A673 (cell line): ENCODE measurements at places on chromosomes 7 and 10.

DNA sequence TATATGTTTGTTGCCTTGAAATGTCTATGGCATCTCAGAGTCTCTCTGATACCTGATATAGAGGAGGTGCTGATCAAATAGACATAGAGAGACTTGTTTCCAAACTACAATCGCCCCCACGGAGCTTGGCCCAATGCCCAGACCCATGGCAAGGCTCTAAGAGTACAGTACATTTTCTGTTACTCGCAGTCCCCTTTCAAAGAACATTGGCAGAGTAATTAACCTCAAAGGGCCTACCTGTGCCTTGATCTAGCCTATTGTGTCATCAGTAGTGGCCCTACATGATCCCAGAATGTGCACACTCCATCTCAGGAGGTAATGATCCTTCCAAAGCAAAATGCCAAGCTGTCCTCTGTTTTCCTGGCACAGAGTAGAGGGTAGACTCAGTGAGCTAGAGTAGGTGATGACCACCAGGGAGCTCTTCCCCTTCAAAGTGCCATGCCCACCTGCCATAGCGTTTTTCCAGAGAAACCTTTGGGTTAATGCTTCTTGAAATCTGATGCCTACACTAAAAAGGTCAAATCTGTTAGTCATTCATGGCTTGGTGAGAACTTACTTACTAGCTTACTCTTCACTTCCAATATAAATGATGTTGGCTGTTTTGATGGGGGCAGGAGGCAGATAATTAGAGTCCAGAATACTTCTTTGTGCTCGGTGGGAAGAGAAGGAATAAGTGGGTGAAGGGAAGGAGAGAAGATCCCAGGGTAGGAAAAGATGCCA lies 41.2 kb upstream of the ACSL5 start:
- peak; percentile 14 for DNase-seq

DNA sequence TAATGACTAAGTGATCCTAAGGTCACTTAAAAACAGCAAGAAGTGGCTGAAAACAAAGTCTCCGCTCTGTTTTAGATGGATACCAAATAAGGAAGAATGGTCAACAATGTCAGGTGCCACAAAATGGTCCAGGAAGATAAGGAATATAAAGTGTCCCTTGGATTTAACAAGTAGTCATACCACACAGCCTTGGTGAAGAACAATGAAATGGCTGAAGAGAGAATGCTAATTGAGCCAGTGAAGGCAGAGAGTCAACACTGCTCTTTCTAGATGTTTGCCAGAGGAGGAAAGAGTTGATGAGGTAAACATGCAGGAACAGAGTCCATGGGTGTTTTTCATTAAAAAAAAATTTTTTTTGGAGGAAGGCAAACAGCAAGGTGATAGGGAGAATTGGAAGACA lies 2.1 kb upstream of the CASD1 start:
- DNase-seq = no peak

- DNase-seq = no peak
Observed at GRCh38 chr7:108499566-108499965, 26.4 kb downstream of the PNPLA8 start.

DNA sequence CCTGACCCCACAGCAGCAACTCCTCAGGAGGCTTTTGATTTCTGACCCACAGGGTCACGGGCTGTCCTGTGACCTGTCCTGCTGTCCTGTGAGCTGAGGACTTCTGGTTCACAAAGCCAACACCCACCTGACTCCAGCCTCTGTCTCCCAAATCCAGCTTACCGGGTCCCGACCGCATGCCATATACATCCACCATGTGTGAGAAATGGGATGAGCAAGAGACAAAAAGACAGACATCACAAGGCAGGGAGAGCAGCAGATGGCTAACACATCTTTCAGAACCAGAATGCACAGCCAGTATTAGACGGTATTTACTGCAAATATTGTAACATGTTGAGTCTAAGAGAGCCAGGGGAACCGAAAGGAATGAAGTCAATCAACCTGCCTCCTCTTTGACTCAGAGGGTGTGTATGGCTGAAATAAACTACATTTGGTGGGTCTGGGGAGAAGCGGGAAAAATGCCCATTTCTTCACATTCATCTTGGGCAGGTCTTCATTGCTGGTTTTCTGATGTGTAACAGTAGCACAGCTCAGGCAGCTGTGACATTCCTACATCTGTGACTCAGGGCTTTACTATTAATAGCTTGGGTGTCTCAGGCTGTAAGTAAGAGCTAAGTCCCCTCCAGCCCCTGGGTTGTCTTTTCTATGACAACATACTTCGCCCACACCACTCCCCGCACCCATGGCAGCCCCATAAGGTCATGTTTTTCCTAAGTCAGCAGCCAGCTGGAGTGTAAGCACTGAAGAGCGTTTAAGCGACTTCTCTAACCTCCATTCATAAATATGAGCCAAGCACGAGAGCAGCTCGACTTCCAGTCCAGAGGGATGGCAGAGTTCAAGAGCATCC lies 25.0 kb downstream of the ABLIM1 start:
- peak; percentile 70 for DNase-seq

DNA sequence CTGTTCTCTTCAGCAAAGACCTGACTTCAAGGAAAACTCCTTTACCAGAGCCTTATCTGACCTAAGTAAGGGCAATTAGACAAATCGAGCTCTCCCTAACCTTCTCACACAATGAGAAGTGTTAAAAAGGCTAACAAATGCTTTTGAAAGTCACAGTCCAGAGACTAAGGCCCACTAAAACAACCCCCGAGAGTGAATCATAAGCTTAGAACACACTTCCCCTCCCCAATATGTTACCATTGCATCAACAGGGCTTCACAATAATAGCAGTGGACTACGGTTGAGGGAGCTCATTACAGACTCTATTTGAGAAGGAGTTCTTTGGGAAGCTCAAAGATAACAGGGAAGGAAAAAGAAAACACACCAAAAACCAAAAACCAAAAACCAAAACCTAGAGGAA lies 28.6 kb upstream of the ZEB1 start:
- no peak for DNase-seq

DNA sequence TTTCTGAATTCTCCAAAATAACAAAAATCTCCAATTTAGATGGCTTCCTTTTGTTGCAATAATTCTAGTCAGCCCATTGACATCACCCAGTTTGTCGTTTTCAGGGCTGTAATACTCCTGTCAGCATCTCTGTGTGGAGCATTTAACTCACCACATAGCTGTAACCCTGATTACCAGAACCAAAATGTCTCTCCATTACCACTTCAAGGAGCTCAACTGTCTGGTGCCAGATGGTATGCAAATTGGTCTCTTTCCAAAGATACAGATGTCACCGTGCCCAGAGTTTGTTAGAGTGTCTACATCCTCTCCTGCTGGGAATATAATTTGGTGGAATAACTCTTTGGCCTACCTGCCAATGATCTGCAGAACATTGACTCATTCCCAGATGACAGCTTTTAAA lies 350.3 kb upstream of the POT1 start:
- peak; percentile 9 for DNase-seq

GRCh38 chr10:11610826-11611247 lies 613 bp downstream of the USP6NL start:
- DNase-seq = peak; percentile 72

DNA sequence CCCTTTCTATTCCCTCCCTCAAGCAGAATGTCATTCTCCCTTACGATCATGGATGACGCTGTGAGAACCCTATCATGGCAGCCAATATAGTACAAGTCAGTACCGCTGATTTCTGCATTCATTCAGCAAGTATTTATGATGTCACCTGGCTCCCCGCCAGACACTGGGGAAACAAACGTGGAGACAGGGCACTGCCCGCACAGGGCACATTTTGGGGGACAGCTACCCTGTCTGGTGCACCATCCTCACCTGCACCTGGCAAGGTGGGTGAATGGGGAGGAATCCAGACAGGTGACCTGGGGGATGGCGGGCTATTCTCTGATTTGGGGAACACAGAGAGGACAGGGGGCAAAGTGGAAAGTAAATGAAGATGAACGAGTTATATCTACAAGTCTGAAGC lies 28.4 kb downstream of the MKI67 start:
- peak; percentile 48 for DNase-seq

DNA sequence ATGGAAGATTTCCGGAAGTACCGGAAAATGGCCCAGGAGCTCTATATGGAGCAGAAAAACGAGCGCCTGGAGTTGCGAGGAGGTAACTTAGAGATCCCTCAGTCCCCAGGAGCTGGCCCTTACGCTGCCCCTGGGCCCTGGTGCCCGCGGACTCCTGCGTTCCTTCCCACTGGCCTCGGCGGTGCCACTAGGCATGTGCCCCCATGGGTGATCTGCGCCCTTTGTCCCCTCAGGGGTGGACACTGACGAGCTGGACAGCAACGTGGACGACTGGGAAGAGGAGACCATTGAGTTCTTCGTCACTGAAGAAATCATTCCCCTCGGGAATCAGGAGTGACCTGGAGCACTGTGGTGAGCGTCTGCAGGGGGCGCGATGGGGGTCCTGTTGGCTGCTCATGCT lies 24.2 kb upstream of the CHST12 start:
- no peak for DNase-seq

DNA sequence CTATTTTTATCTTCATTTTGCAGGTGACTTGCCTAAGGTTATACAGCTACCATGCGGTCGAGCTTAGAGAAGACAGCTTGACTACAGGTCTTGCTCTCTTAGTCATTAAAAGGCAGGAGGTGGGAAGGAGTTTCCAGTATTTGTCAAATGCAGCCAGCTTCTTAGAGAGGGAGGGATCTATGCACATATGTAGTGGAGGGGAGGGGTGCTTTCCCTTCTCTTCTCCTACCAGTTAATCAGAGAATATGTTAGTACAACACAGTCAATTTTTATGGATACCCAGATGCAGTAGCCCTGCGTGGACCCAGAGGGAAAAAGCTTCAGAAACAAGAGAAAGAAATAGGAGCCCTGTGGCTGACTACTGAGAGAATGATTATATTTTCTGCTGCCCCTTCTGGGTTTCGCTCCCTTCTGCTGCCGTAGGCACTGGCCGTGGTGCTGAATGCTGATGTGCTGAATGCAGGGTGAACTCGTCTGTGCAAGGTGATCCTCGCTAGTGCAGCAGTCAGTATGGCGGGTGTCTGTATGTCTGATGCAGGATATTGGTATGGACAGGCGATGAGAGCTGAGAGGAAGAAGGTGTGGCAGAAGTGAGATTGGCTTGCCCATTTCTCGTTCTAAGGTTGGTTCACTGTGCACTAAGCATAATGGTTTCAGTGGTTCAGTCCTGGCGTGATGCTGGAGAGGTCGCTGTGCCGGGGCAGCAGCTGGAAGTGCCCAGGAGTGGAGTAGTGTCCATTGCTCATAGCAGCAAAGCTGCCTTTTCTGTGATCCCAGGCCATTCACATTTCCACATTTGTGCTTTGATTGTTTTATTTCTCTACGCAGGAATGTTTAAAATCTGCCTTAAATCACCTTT lies 189.2 kb upstream of the PODXL start:
- peak; percentile 63 for DNase-seq

GRCh38 chr10:89973326-89973725 lies 271.9 kb downstream of the KIF20B start:
- DNase-seq = no peak

DNA sequence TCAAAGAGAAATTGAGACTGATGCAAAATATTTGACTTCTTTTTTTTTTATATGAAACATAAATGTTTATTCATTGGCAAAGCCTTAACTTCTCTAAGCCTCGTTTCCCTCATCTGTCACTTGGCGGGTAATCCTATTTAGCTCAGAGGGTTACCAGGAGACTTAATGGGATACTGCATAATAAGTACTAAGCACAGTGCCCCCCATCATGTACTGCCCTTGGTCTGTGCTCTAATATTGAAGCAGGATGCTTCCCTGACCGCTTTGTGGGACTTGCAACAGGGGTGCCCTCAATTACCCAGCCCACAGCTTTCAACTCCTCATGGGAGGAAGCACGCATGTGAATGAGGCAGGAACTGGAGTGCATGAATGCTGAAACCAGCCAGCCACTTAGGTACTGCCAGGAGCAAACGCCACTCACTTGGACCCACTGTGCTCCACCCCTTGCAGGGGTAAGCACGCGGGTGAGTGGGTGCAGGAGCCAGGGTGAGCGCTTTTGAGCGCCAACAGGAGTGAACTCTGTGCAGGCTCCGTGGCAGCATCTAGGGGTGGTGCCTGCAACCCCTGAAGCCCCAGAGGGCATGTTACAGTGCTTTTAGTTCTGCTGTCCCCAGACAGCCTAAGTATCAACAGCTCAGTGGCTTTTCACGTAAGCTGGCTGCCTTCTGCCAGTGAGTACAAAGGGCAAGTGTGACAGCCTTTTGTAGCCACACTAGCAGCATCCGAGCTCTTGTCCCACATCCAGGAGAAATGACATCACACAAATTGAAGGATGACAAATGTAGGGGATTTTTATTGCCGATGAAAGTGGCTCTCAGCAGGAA lies 209.8 kb upstream of the C7orf33 start:
- DNase-seq = peak; percentile 67

DNA sequence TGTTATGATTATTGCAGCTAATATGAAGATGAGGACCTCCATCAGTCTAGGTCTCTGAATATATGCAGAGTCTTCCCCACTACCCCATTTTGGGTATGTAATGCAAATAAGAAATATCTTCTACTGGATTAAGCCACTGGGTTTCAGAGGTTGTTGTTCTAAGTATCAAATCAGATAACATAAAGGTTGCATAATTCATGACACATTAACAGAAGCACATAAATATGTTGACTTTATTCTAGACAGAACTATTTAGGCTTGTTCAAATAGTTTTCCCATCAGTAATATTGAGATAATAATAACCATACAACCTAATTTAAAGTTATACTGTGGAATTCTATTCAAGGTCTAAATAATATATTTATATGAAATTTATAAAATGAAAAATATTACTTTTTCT lies 157.1 kb downstream of the ETV1 start:
- DNase-seq = no peak
